ENCODE measurements at places on chromosomes 4 and X. TPM values are rescaled to one million over a fixed set of nuclear protein-coding genes. Genes with fewer than 3 reads are reported as not detected.

Gene GNPDA2
- 11.4 TPM for total RNA-seq

DNA sequence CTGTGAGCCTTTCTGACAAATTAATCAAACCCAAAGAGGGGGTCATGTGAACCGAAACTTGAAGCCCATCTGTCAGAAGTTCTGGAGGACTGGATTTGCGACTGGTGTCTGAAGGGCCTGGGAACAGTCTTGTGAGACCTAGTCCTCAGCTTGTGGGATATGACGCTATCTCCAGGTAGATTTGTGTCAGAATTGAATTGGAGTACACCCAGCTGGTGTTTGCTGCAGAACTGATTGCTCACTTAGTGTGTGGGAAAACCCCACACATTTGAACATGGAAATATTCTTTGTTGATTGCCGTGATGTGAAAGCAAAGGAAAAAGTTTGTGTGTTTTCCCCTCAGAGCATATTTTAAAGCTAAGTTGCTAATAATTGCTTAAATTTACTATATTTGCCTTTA lies 30.3 kb upstream of the TMSB15B start:
- H3K36me3 ChIP-seq, result peaks cover 20% of the 10 kb centered on the region
- no peak overlapping the region for H3K27ac ChIP-seq
- H3K4me3 ChIP-seq, result no peak overlapping the region
- H3K4me1 ChIP-seq, result no peaks in the 10 kb centered on the region
- no peak for DNase-seq

GRCh38 chr4:185502386-185502785 lies 30.9 kb upstream of the CCDC110 start:
- H3K4me3 ChIP-seq, result no peak overlapping the region
- peaks cover 11% of the 10 kb centered on the region for H3K36me3 ChIP-seq
- H3K27me3 ChIP-seq, result no peaks in the 10 kb centered on the region
- H3K27ac ChIP-seq, result no peak overlapping the region

Gene SMPX
- not detected for total RNA-seq

GRCh38 chr4:39657465-39657864 lies 18.8 kb upstream of the SMIM14 start:
- H3K27ac ChIP-seq, result no peak overlapping the region
- no peaks in the 10 kb centered on the region for H3K4me1 ChIP-seq
- H3K4me3 ChIP-seq, result no peak overlapping the region
- H3K27me3 ChIP-seq, result no peaks in the 10 kb centered on the region
- DNase-seq, result no peak
- H3K36me3 ChIP-seq, result no peaks in the 10 kb centered on the region

Measured in neural crest cell (in vitro differentiated cells).